ENCODE measurements at places on chromosomes 7 and 10.

- no peak for DNase-seq
Measured at GRCh38 chr7:25134358-25135010, 9.4 kb upstream of the CYCS start.

DNA sequence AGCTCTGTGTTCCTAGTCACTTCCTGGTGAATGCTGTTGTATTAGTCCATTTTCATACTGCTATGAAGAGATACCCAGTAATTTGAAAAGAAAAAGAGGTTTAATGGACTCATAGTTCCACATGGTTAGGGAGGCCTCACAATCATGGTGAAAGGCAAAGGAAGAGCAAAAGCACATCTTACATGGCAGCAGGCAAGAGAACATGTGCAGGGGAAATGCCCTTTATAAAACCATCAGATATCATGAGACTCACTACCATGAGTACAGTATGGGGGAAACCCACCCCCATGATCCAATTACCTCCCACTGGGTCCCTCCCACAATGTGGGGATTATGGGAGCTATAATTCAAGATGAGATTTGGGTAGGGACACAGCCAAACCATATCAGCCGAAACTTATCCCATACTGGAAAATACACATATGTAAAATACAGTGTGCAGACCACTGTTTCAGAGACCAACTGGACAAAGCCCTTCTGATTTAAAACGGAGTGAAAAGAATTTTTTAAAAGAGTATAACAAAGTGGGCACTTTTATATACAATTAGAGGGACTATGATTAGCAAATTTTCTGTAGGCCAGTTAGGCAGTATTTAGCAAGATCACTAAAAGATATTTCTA lies 8.0 kb downstream of the CYREN start:
- no peak for DNase-seq

DNA sequence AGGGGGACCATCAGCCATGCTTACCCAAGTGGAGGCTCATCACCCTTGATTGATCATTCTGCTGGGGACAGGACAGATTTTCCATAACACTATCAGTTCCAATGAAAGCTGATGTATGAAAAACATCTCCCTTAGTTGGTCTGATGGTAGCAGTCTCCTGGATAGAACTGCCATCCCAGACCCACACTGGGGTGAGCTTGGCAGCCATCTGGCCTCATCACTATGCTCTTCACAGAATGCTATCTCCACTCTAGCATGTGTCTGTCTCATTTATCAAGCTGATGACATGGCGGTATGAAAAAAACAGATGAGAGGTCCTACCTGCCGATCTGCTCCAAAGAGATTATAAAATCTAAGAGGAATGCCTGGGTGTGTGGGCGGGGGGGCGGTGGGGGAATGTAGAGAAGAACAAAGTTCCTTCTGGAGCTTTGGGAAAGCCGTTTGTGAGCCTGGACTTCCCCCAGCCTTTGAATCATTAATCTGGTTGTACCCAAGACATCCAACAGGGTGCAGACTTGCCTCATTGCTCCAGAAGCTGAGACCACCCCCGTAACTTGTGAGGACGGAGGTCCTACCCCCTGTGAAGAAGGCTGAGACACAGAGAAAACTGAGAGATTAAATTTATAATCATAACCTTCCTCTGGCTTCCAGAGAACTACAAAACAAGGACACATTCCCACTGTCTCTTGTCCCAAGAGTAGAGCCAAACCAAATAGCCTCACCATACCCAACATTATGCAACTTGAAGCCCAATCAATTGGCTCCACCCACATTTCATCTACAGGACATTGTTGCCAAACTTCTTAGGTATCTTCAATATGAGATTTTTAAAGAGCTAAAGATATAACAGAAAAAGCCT lies 340.8 kb downstream of the KCNMA1 start:
- no peak for DNase-seq

GRCh38 chr7:155741805-155742204 lies 70.5 kb downstream of the SHH start:
- DNase-seq = no peak

GRCh38 chr7:125567686-125568085 lies 638.1 kb upstream of the POT1 start:
- no peak for DNase-seq

DNA sequence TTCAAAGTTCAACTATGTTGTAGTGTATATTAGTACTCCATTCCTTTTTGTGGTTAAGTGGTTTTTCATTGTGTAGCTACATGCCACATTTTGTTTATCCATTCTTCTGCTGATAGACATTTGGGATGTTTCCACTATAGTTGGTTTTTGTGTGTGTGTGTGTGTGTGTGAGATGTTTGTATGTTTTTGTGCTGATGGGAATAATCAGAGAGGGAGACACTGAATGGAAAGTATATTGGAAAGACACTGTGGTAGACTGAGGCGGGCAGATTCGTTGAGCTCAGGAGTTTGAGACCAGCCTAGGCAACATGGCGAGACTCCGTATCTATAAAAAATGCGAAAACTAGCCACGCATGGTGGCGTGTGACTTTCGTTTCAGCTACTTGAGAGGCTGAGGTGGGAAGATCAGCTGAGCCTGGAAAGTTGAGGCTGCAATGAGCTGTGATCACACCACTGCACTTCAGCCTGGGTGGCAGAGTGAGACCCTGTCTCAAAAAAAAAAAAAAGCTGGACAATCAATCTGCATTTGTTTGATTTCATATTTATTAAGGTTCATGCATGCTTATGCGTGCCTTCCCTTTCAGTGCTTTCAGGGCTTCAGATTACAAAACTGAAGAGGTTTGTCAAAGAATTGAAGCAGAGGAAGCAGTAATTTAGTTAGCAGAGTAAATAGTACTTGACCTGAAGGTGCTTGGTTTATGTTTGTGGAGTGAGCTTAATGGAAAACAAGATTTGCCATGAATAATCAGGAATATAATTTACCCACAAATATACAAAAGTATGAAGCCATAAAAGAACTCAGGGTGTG lies 14.7 kb downstream of the SEC24C start:
- no peak for DNase-seq

- no peak for DNase-seq
Measured at GRCh38 chr10:55892276-55892675, 468.8 kb downstream of the ZWINT start.

- peak; percentile 32 for DNase-seq
Measured at GRCh38 chr10:35194906-35195305, 68.3 kb downstream of the CREM start.

DNA sequence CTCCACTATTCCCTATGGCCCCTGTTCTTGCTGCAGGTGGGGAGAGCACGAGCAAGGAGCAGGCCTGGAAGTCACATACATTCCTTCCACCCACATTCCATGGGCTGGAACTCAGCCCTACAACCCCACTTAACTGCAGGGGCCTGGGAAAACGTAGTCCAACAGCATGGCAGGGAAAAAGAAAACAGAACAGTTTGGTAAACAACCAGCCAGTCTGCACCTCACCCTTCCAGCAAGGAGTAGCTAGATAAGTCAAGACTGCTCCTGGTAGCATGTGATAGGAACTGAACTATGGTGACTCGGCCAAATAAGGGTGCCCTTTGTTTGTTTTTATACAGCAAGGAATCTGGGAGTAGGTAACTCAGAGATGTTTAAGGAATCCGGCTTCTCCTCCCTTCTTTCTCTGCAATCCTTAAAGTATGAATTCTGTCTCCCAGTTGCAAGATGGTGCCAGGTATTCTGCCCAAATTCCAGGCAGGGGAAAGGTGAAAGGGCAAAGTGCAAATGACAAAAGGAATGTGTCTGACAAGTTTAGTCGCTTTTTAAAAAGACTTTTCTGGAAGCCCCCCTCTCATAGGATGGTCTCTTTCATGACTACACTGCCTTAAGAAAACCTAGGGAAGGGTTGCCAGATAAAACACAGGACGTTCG lies 311.7 kb upstream of the NEBL start:
- DNase-seq = no peak

- DNase-seq = no peak
Measured at GRCh38 chr7:155871211-155871610, 58.9 kb upstream of the SHH start.

- DNase-seq = no peak
Measured at GRCh38 chr7:109029866-109030265, 460.2 kb downstream of the DNAJB9 start.

GRCh38 chr10:12628153-12628552 lies 278.8 kb downstream of the CAMK1D start:
- no peak for DNase-seq

DNA sequence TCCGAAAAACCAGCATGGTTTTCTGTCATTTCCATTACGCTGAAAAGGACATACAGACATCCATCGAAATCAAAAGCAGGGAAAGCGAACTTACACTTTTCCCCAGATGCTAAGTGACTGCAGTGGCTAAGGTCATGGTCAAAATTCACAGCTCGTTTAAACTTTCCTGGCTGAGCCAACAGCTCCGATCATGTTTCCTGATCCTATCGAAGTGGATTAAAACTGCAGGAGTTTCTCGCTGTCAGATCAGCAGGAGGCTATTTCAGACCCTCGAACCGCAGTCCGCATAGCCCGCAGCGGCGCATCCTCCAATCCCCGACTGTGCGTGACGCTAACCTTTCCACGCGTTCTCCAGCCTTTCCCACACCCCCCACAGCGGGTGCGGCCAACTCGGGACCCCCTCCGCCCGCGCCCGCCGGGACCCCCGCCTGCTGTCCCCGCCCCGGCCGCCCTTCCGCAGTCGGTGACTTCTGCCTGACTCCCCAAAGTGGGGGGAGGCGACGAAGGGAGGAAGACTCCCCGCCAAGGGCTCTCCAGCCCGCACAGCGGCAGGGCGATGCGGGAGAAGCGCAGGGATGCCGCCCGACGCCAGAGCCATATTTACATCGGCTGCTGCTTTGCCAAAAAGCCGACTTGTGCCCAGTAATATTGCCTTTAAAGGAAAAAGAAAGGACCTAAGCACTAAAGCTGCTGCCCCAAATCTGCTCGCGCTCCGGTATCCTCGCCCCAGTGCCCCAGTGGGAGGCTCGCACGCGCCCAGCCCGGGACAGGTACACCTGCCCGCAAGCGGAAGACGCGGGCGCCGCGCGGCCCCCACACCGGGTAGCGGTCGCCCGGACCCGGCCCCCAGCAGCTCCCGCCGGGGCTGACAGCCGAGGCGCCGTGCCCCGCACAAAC lies 1.2 kb downstream of the PIP4K2A start:
- peak; percentile 11 for DNase-seq

- DNase-seq = no peak
Measured at GRCh38 chr10:16644146-16644545, 122.5 kb upstream of the C1QL3 start.

- no peak for DNase-seq
Measured at GRCh38 chr10:30674796-30675195, 45.2 kb upstream of the LYZL2 start.

DNA sequence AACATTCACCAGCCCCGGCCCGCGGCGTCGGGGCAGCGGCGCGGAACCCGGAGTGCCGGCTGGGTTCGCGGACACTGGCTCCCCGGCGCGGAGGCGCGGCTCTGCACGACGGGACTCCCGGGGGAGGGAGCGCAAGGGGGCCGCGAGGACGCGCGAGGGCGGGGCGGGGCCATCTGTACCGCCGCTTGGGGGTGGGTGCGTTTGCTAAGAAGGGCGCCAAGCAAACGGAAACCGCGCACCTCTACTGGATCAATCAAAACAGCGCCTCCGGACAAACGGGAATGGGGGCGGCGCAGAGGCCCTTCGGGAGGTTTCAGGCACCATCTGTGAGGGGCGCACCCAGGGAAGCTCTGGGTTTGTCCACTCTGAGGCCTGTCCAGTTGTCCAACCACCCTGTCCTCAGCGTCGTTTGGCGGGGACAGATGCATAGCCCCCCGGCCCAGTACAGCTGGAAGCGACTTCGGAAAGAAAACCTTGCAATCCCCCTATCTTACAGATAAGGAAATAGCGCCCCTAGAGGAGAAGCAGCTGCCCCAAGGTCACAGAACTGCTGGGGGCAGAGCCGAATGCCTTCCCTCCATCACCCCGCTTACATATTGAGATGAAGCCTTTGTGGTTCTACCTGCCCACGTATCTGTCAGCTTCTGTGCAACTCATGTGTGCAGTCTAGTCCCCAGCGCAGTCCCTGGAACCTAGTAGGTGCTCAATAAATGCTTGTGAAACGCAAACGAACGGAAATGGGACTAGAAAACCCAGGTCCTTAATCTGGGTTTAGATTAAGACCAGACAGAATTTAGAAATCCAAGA lies 10.7 kb upstream of the SLIT1 start:
- DNase-seq = peak; percentile 36

DNA sequence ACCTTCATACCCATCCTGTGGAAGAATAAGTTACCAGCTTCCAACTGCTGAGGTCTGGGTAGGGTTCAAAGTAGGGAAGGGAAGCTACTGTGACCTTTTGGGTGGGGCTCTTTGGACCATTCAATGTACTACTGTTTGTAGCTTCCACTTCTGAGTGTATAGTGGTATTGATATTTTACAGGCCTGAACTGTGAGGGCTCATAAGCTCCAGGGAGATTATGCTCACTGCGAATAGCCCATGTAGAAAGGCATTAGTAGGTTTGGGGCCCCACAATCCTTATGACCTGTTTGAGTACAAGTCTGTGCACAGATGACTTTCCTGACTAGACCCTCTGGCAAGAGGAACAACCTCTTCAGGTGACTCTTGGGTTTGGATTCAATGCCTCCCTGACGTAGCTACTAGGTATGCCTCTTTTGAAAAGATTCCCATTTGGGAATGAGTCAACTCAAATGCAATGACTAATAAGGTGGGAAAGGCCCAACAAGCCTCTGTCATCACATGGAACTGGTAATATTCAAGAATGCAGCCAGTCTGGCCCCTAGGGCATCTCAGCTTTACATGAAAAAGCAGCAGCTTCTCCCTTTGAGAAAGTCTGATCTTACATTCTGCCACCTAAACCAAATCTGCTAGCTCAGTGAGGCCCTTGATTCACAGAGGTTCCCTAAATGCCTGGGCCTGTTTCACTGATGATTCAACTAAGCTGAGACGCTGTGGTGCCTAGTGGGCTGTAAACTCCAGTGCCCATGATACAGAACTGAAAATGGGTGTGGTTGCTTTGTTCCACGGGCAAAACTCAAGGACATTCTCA lies 79.8 kb downstream of the ABI1 start:
- DNase-seq = no peak

- DNase-seq = no peak
Measured at GRCh38 chr10:54091237-54091636, 709.8 kb downstream of the PCDH15 start.

DNA sequence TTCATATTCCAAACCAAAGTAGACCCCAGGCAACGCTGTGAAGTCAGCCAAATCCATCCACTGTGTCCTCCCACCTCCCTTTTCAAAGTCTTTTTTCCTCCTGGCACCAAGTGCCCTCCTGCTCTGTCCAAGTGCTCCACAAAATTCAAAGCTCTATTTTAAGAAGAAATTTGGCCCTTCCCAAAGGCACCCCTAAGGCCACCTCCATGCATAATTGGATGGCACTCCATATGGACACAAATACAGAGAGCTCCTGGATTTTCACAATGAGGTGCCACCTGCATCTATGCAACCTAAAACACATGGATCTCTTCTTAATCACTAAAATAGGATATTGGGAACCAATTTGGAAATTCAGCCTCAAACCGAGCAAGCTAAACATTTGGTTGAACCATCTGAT lies 121.6 kb downstream of the RELN start:
- no peak for DNase-seq

Data from stimulated activated CD8-positive, alpha-beta memory T cell treated with anti-CD3 and anti-CD28 coated beads, Interleukin-15, amount 100 ng/mL, for 4 hours (primary cell).